ENCODE measurements at places on chromosomes 6 and 20.
A peak's percentile ranks its signal among the peaks of the same experiment; 100 is the strongest.

GRCh38 chr20:53258741-53259140 is 286.6 kb downstream of the TSHZ2 start:
- no peak for DNase-seq

DNA sequence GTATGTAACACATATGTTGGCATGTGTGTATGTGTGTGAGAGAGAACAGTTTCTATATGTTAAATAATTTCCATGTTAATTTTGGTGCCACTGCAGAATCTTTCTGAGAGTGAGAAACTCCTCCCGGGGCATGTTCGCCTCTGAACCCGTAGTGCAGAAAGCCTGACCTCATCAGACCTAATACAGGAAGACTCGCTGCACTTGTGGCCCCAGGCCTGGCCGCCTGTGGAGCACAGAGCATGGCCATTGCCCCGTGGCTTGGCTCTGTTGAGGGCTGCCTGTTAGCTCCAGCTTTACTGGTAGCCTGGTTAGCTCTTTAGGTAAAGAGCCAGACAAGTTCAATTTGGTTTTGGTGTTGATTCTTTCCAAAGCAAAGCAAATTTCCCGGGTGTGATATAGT is 25.5 kb downstream of the FARS2 start:
- no peak for DNase-seq

GRCh38 chr6:101178748-101179147 is 214.8 kb upstream of the GRIK2 start:
- DNase-seq: no peak

- no peak for DNase-seq
Measured at GRCh38 chr6:47307362-47308197, 2.1 kb downstream of the TNFRSF21 start.

DNA sequence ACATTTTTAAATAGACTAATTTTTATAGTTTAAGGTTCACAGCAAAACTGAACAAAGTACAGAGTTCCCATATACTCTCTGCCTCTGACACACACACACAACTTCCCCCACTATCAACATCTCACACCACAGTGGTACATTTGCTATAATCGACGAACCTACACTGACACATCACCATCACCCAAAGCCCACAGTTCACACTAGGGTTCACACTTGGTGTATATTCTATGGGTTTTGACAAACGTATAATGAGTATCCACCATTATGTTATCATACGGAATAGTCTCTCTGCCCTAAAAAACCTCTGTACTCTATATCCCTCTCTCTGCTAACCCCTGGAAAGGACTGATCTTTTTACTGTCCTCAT is 15.6 kb downstream of the TMEM30A start:
- DNase-seq: no peak

GRCh38 chr6:135995545-135995898 is 144.0 kb downstream of the PDE7B start:
- DNase-seq: no peak

- no peak for DNase-seq
Measured at GRCh38 chr6:28712982-28713381, 187.3 kb downstream of the GPX5 start.

DNA sequence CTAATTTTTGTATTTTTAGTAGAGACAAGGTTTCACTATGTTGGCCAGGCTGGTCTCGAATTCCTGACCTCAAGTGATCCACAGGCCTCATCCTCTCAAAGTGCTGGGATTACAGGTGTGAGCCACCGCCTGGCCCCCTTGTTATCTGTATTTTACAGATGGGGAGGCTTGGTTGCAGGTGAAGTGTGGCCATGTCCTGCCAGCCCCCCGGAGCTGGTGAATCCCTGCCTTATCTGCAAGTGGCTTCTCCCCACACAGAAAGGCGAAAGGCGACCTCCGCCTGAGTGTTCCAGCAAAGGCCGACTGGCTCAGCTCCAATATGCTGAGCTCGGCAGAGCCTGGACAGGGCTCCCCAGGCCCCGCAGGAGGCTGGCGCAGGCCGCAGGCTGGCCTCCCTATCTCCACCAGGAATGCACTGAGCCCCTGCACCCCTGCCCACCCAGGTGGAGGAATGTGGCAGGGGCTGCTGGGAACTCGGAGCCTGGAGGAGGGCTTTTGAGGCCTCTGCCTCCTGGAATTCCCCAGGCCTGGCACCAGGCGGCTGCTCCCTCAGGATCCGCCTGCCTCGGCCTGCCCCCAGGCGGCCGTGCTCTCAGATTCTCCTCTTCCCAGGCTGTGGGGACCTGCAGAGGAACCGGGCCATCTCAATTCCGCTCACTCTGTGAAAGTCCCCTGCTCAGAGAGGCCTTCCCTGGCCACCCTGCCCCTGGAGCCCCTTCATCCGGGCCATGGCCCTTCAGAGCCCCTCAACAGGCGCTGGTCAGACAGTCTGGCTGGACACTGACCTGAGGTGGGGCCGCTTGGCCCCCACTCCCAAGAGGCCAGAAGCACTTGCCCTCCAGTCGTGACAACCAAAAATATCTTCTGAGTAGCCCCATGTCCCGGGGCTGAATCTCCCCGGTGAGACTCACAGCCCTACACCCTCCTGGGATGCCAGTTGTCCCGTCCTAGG is 9.3 kb upstream of the LAMA5 start:
- DNase-seq: no peak

DNA sequence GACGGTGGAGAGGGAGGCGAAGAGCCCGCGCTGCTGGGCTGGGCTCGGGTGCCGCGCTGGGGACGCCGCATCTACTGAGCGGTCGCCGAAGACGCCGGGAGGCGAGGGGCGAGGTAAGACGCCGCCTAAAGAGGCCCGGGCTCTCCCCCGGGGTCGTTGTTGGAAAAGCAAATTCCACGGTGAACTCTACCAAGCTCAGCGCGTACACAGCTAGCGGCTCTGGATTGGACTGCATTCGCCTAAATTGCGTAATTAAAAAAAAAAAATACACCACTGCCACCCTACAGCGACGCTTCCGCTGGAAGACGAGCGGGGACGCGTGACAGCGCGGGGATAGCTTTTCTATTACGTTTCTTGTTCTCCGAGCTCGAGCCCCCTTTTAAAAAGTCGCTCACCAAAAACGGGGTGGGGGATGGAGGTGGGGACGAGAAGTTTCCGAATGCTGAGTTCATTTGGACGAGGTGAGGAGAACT is 92.0 kb upstream of the PRDM1 start:
- DNase-seq: peak; percentile 43

DNA sequence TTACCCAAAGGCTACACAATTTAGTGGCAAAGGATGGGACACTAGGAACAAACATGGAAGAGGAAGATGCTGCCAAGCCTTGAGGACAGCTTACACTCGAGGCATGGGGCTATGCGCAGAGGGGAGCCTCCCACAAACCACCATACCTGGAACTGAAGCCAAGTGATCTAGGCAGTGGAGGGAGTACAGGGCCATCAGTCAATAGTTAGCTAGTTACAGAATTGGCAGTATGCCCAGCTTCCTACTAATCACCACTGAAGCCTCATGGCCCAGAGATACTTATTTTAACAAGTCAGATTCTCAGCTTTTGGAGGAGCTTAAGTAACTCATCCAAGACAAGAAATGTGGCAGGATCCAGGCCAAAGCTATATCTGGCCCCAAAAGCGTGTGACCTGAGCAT is 226.6 kb upstream of the MOCS1 start:
- no peak for DNase-seq

GRCh38 chr6:43481591-43482236 is 4.3 kb downstream of the TJAP1 start:
- no peak for DNase-seq

- no peak for DNase-seq
Measured at GRCh38 chr20:50053362-50054230, 59.4 kb downstream of the UBE2V1 start.

DNA sequence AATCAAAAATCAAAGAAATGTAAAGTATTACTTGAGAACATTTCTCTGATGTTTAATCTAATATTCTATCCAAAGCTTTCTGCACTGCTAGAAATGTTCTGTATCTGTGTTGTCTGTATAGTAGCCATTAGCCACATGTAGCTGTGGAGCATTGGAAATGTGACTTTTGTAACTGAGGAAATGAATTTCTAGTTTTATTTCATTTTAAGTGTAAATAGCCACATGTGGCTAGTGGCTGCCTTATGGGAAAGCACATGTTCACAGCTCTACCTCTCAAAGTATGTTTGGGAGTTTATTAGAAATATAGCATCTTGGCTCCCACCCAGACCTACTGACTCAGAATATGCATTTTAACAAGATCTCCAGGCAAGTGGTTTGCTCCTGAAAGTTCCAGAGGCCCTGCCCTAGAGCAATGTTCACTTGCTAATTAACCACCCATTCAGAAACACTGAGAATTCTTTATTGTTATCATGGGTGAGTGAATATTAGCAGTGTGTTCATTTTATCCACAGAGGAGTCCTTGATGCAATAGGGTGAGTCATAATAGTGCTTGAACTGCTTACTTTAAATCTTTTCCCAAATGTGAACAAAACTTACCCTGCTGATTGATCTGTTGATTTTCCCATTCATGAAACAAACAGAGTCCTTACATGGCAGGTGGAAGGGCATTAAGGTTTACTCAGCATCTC is 282.7 kb downstream of the PLCB1 start:
- no peak for DNase-seq

Measured in germinal center (tissue), 1 donor.